Right cardiac atrium (tissue), 5 donors: ENCODE measurements at places on chromosomes 3 and 15. TPM values are rescaled to one million over a fixed set of nuclear protein-coding genes. Genes with fewer than 3 reads are reported as not detected.

DNA sequence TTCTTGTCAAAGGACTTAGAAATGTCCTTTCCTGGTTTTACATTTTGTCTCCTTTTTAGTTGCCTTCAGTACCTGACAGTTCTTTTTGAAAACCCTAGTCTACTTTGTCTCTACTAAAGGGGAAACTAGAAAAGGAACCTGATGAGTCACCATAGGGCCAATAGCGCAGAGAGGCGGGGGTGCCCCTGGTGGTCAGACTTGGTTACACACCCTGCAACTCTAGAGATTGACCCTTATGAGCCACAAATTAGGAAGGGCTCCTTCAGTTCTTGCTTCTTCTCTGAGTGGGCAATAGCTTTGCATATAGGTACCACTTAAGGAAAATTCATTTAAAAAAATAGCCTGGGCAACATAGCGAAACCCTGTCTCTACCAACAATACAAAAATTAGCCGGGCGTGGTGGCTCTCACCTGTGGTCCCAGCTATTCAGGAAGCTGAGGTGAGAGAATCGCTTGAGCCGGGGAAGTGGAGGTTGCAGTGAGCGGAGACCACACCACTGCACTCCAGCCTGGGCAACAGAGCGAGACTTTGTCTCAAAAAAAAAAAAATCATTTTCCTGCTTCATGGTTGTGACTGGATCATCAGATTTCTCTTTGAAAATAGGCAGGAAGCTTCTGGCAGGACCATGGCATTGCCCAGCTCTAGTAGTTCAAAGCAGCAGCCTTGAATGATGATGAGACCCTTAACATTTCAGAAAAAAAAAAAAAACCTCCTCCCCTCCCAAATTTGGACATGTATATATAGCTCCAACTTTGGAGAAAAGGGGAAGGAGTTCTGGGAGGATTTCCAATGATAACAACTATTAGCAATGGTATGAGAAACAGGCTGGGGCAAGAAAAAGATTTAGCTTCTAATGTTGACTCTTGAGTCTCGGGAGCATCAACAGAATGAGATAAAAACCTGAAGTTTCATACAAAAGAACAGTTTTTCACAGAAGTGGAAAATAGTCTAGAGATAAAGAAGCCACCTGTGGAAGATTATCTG lies 45.2 kb upstream of the RASA2 start:
- peak; percentile 88 for DNase-seq

DNA sequence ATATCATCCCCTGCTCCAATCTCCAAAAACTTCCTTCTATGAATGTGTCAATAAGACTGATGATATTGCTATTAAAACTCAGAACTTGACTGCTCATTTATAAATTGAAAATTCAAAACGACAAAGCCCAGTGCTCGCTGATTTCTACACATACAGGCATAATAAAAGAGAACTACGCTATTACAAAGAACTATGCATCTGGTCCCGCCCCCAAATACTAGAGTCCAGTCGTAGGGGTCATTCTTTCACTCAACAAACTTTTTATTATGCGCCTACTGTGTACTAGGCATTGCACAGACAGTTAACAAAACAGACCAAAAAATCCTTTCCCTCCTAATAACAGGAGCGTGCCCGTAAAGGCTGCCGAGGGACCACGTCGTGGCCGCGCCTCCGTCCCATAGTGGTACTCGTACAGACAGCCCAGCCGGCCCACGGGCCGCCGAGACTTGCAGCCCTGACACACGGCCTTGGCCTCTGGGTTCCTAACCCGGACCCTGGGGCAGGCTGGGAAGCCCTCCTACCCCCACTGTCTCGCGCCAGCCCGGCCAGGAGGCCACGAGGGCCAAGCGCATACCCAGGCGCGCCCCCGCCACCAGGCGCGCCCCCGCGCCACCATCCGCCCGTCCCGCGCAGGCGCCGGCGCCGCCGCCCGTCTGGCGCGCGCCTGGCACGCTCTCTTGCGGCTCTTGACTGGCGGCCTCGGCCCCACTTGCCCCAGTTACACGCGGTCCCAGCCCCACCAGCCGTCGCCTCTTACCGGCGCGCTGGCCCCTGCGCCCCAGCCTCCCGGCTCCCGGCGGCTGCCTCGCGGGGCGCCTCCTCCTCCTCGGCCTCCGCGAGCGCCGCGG lies 757 bp downstream of the AVEN start:
- DNase-seq: peak; percentile 95

DOCK3 gene
- polyA plus RNA-seq: 1.9 TPM

DNA sequence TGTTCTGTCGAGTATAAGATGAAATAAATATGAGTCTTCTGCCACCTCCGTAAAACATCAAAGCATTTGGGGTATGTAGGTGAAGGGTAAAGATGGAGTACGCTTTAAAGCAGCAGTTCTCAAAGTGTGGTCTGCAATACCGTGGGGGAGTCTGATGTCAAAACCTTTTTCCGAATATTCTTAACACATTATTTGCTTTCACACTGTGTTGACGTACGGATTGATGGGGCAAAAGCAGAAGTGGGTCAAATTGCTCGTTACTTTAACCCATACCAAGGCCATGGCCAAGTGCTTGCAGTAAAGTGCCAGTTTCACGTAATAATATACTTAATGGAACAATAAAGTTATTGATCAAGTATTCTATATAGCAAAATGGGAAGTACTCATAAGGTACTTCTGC lies 36.3 kb downstream of the PAK2 start:
- DNase-seq: no peak

GRCh38 chr3:127728417-127729015 lies 55.8 kb downstream of the ABTB1 start:
- DNase-seq: no peak

BBX gene
- polyA plus RNA-seq: 10.6 TPM

DNAH12 gene
- polyA plus RNA-seq: 0.09 TPM

P2RY1 gene
- polyA plus RNA-seq: 1.1 TPM

GRCh38 chr15:88035381-88035780 lies 221.2 kb downstream of the NTRK3 start:
- no peak for DNase-seq

GRCh38 chr3:288417-288816 lies 91.9 kb downstream of the CHL1 start:
- no peak for DNase-seq

GRCh38 chr3:127408022-127408683 lies 120.3 kb upstream of the PRR20G start:
- DNase-seq: no peak

HYAL1 gene
- 25.4 TPM for polyA plus RNA-seq

DNA sequence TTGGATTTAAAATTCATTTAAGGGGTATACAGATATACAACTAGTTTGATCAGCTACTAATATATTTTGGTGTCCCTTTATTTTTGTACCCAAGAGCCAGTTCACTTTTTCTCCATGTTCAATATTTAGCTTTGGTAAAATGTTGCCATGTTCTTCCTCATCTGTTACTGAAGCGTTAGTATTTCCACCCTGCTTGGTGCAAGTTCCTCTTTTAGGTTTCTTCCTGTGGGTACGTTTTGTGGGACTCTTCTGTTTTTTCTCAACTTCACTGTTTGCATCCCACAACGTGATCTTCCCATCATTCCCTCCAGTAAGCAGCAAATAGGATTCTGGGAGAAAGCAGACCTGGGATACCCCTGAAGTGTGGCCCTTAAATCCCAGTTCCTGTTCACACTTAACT lies 14.1 kb downstream of the WDR53 start:
- DNase-seq: no peak

- no peak for DNase-seq
Observed at GRCh38 chr3:35383719-35384555, 255.4 kb upstream of the ARPP21 start.

APBA2 gene
- 0.38 TPM for polyA plus RNA-seq

IQCF5 gene
- not detected for polyA plus RNA-seq

DNA sequence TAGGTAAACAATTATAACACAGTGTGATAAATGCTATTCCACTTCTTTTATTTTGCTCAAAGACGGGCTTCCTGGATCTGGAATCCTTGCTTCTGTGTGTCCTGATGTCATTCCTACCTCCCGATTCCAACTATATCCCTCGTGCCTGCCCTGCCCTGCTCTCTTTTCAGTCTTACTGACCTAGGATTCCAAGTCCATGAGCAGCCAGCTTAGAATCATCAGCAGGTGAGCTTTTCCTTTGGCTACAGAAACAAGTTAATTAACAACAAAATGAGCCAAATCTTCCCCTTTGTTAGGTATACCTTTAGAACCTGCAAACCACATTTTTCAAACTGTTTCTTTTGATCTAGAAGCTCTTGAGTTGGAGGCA lies 21.9 kb upstream of the KPNA1 start:
- DNase-seq: no peak

DNA sequence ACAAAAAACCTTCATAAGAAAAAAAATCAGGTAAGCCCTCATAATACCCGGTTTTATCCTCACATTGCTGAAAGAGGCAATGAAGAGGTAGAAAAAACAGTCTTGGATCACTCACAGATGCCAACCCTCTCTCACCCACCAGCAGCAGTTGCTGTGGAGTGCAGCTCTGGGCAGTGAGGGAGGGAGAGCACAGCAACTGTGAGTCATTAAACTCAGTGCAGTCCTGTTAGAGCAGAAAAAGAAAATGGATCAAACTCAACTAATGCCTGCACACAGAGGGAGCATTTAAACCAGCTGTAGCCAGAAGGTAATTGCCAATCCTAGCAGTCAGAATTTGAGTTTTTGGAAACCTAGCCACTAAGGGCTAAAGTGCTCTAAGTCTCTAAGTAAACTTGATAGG lies 1050.6 kb upstream of the ALCAM start:
- no peak for DNase-seq

DNA sequence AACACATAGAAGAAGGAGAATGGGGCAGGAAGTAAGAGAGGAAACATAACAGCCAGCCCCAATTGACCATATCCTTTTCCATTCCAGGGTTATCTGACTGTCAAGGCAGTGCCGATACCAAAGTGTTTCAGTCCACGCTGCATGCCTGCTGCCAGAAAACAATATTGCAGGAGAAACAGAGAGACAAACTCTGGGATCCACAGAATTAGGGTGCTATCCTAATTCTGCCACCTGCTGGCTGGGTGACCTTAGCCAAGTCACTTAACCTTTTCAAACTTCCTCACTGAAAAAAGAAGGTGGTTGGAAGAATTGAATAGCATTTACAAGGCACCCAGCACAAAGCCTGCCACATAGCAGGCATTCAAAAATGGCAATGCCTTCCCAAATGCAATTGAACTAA lies 32.0 kb downstream of the GLB1 start:
- DNase-seq: no peak

DNA sequence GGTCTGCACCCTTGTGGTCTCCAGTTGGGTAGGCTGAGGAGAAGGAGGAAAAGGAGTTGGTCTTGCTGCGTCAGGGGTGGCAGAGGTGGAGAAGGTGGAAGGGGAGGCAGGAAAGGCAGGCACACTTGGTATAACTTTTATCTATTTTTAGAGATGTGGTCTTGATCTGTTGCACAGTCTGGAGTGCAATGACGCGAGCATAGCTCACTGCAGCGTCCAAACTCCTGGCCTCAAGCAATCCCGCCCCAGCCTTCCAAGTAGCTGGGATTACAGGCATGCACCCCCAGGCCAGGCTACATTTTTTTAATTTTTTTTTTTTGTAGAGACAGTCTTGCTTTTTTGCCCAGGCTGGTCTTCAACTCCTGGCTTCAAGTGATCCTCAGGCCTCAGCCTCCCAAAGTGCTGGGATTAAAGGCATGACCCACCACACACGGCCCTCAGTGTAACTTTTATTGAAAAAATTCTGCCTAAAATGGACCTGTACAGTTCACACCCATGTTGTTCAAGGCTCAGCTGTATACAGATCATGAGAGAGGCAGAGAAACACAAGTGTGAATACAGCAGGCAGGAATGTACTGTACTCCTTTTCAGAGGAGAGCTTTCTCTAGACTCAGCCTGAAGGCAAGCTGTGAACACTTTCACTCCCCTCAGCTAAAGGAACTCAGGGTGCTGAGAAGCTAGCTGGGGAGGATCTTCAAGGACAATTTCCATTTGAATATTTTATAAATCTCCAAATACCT lies 2.1 kb upstream of the RHOV start:
- no peak for DNase-seq

ASB14 gene
- 0.57 TPM for polyA plus RNA-seq

GRCh38 chr3:82509106-82509842 lies 747.8 kb upstream of the GBE1 start:
- DNase-seq: peak; percentile 13
